ENCODE measurements at places on chromosomes 7 and 10.

GRCh38 chr10:88116971-88117626, 253.7 kb downstream of the PTEN start:
- DNase-seq: no peak

GRCh38 chr10:131852823-131853609, 47.8 kb upstream of the PPP2R2D start:
- no peak for DNase-seq

DNA sequence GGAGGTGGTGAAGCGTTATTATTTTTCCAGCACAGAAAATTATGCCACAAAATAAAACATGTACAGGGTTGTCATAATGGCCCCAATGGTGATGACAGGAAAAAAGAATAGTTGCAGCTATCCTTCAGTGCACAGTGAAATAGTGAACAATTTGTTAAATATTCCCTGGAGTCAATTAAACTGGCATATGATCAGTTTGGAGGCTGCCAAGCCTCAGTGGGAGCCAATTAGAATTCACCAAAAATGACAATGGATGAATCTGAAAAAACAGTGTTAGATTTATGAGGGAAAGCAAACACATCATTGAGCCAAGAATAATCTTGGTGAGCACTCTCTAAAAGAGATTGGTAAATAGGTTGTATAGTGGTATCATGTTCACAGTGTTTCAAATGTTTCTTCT, 146.3 kb downstream of the OTUD1 start:
- no peak for DNase-seq

DNA sequence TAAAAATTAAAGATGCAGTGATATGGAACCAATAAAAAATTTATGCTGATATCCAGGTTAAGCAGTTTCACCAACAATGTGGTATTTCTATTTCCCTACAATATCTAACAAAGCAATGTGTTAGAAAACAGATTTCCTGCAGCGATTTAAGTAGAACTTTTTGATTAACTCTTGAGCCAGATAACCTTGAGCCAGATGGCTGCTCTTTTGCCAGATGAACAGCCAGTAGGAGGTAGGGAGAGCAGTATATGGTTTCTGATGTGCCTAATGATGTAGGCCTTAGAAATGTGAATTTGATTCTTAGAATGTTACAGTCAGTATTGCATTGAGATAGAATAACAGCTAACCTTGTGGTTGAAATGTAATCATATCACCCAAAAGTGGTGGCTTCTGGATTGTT, 31.1 kb downstream of the STAMBPL1 start:
- no peak for DNase-seq

- DNase-seq: no peak
Measured at GRCh38 chr10:37712489-37713131, 144.8 kb downstream of the ZNF248 start.

DNA sequence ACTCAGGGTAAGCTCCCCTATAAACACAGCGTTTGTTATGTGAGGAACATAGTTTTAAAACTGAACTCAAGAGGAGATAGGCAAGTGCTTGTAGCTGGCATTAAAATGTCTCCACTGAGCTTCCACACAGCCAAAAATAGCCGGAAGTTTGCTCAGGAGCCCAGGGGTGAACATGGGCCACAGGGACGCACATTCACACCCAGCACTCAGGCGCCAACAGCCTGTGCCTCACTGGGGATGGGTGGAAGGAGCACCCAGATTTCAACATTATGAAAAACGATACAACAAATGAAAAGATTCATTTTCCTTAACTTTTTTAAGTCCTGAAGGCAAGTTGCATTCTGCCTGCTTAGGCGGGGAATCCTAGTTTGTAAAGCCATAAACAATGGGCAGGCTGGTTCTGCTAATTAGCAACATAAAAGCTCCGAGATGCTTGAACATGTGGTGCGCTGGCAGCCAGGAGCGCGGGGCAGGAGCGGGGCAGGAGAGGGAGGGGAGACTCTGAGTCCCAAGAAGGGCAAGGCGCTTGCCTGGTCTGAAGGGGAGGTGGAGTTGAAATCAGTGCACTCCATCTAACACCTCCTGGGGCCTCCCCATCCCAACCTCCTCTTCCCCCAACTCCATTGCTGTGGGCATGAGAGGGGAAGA, 235.9 kb downstream of the COBL start:
- DNase-seq: no peak

DNA sequence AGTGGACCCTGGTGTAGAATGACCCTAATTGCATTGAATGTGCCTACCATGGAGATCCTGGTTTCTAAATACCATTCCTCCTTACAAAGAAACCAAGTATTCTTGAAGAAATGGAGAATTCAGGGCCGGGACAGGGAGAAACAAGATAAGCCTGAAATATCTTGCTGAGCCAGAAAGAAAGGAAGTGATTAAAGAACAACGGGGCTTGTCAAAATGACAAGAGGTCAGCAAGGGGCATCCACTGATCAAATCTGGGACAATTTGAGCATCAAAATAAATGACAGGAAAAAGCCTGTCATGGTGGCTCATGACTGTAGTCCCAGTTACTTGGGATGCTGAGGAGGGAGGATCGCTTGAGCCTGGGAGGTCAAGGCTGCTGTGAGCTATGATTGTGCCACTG, 8.1 kb downstream of the ABHD11 start:
- DNase-seq: no peak

GRCh38 chr7:9502269-9502668, 1068.9 kb downstream of the NXPH1 start:
- DNase-seq: no peak

- no peak for DNase-seq
Measured at GRCh38 chr7:84085998-84086397, 108.6 kb downstream of the SEMA3A start.

- DNase-seq: no peak
Measured at GRCh38 chr7:125147047-125147446, 217.4 kb upstream of the POT1 start.

Measured in NCI-H226 (cell line).